Stimulated activated CD4-positive, alpha-beta T cell treated with anti-CD3 and anti-CD28 coated beads, Interleukin-4, amount 100 ng/mL, for 48 hours (primary cell): ENCODE measurements at places on chromosomes 7 and 10.
A peak's percentile ranks its signal among the peaks of the same experiment; 100 is the strongest.

GRCh38 chr10:63084690-63085382 lies 48.3 kb upstream of the NRBF2 start:
- no peak for DNase-seq

- DNase-seq: no peak
Measured at GRCh38 chr10:93422118-93422517, 60.0 kb downstream of the MYOF start.

- DNase-seq: no peak
Measured at GRCh38 chr7:28407651-28408050, 4.7 kb upstream of the CREB5 start.

DNA sequence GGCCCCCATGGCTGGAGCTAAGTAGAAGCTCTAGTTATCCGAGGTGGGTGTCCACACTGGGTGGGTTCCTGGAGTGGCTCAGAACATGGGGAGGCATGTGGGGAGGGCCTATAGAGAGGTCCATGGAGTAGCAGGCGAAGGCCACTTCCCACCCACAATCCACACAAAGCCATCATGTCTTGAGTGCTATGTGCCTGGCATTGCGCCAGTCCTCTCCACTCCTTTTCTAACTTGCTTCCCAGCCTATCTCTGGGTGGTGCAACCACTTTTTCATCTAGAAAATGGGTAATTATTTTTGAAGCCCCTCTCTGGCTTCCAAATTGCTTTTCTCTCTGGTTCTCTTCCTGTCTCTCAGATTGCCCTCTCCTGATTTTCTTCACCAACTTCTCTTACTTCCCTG lies 263.6 kb downstream of the PHTF2 start:
- DNase-seq: no peak

DNA sequence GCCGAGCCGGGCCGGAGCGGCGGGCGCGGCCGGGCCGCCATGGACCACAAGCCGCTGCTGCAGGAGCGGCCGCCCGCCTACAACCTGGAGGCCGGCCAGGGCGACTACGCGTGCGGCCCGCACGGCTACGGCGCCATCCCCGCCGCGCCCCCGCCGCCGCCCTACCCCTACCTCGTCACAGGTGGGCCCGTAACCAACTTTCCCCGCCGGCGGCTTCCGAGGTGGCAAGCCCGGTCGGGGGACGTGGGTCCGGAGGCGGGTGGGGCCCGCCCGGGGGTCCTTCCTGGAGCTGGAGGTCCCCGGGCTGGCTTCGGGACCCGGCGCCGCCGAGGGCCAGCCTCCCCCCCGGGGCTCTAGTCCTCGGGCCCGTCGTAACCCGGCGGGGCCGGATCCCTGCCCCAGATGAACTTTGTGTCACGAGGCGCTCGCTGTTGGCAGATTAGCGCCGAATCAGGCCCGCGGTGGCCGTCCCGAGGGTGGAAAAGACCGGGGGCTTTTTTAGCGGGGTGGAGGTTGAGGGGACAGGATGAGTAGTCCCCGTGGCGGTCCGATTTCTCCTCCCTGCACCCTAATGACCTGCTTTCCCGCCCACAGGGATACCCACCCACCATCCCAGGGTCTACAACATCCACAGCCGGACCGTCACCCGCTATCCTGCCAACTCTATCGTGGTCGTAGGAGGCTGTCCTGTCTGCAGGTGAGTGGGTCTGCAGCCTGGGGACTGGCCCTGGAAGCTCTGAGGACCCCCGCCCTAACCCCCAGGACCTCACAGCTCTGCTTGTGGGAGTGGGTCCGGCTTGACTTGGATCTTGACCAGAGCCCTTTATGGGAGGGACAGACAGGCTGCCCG lies 496 bp downstream of the BRI3 start:
- DNase-seq: peak; percentile 20

DNA sequence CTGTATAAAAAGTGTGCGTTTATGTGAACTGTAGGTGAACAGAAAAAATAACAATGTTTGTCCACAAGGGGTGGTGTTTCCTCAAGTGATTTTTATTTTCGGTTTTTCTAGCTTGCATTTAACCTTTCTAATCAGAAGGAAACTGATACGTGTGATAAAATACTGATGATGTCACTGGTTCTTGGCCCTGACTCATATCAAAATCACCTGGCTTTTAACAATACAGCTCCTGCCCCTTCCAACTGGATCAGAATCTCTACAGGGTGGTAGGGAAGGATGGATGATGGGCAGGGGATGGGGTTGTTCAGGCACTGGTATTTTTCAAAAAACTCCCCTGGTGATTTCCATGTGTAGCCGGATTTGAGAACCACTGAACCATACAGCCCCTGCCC lies 10.9 kb downstream of the NPFFR1 start:
- DNase-seq: no peak

DNA sequence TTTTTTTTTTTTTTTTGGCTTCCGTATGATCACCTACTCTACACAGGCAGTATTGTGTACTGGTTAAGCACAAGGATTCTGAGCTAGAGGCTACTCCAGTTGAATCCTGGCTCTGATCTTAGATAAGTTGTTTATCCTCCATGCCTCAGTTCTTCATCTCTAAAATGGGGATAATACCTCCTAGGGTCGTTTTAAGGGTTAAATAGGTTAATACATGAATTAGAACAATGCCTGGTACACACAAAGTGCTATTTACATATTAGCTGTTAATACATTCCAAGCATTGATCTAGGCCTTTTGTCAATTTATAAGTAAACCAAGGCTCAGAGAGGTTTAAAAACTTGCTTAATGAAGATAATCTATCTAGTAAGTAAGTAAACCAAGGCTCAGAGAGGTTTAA lies 59.0 kb downstream of the ST7 start:
- DNase-seq: no peak

- no peak for DNase-seq
Measured at GRCh38 chr7:136036336-136036735, 59.2 kb upstream of the MTPN start.

DNA sequence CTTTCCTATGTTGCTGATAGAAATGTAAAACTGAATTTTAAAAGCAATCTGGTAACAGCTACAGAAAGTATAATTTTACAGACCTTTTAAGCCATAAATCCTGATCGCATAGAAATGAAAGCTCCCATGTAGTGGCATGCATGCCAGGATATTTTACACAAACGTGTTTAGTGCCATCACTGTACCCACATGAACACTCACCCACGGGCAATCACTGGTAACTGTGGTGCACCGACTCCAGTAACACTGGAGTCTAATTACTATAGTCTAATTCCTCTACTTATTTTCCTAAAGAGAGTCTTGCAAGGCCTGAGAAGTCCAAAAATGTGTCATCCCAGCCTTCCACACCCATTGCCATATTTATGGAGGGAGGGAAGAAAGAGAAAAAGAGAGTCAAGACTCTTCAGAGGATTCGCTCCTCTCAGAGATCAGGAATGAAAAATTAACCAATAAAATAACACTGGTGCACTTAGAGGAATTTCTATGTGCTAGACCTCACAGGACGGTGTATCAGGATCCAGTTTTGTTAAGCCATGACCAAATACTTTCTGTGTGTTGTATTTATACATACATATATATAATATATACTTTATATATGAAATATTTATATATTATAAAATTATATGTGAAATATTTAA lies 48.9 kb upstream of the AKR1C1 start:
- no peak for DNase-seq

DNA sequence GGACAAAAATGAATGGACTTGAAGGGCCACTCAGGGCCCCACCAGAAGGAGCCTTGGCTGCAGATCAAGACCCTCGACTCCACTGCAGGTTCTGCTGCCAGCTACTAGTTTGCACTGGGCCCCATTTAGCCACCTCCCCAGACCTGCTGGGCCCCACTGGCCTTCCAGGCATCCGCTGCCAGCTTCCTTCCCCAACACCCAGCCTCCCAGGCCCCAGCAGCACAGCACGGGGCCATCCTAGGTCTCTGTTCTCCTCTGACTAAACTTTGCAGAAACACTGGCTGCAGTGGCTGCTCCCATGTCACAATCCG lies 277.4 kb upstream of the KLF14 start:
- no peak for DNase-seq

- no peak for DNase-seq
Measured at GRCh38 chr10:116849248-116850057, at the start of gene ENO4. Gene ENO4 (plus strand): TSS chr10:116849499. CDS start chr10:116849567, 68 bp downstream.

- DNase-seq: no peak
Measured at GRCh38 chr10:124181656-124182055, 88.3 kb upstream of the CHST15 start.

DNA sequence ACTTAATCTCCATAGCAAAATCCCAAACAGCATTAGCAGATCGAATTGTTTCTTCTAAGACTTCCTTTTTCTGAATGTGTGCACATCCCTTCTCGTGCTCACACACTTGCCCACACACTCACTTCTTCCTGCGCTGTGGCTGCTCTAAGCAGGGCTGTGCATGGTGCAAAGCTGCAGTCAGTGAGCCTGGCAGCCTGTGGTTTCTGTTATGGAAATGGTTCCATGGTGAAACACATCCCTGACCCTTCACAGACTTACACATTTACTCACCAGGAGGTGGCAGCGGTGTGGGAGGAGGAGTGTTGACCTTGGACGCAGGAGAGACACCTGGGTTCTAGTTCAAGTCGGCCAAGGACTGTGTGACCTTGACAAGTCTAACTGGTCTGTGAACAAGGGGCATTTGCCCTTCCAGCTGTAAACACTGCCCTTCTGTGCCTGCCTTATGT lies 24.9 kb downstream of the MTURN start:
- DNase-seq: no peak

- DNase-seq: no peak
Measured at GRCh38 chr7:80879849-80880248, 39.0 kb downstream of the SEMA3C start.

DNA sequence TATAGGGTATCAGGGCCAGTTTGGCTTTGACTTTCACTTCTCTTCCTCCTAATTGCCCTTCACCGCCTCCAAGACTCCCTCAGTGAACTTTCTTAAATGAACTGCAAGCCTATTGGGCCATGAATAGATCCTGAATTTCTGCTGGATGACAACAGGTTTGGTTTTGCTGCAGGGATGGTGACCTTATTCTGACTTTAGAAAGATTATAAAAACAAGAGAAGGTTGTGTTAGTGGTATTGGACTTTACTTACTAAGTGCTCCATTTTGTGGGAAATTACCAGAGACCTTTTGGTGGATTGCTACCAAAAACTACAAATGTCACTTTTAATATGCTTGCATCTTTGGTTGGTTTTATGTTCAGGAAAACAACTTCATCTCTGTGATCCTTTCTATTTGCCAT lies 11.5 kb upstream of the LIPA start:
- DNase-seq: no peak

- no peak for DNase-seq
Measured at GRCh38 chr7:4241791-4242190, 440.3 kb upstream of the FOXK1 start.

DNA sequence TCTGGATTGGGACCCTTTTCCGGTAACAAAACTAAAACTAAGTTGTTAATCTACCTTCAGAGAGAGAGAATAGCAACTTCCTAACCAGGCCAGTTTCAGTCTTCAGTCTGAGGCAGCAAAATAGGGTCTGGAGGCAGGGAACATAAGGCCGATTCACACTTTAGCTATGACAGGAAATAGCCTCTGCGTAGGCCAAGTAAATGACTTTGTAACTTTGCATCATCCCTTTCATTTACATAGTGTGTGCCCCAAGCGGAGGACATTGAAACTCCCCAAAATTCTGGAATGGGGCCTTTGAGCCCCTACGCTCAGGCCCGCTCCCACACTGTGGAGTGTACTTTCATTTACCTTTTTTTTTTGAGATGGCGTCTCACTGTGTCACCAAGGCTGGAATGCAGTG lies 1.7 kb upstream of the UPP1 start:
- no peak for DNase-seq

GRCh38 chr7:90833443-90833842 lies 237.3 kb downstream of the CDK14 start:
- no peak for DNase-seq

GRCh38 chr7:1700086-1700485 lies 30.0 kb downstream of the ELFN1 start:
- no peak for DNase-seq
